Activated CD4-positive, alpha-beta T cell treated with anti-CD3 and anti-CD28 coated beads for 24 hours (primary cell): ENCODE measurements at places on chromosomes 7 and 10.

DNA sequence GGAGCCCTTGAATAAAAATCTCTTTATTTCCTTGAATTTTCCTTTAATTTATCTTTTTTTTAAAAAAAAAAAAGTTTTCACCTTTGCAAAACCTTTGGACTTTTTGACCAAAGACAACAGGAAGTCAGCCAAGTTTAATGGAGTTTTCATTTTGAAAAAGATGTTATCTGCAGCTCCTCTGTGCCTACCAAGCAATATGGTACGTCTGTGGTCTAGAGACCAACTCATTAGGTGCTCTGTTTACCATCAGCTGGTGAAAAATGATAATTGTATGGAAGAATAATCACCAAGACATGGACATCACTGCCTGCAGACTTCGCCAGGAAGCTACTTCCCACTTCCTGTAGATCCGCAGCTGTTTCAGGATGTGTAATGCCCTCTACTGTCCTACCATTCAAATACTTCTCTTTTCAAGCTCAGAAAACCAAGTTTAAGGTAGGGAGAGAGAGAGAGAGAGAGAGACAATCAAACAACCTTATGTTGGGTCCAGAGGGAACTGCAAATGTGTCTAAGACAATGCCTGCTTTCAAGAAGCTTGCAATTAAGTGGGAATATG, 18.7 kb downstream of the PLXNA4 start:
- DNase-seq = no peak

DNA sequence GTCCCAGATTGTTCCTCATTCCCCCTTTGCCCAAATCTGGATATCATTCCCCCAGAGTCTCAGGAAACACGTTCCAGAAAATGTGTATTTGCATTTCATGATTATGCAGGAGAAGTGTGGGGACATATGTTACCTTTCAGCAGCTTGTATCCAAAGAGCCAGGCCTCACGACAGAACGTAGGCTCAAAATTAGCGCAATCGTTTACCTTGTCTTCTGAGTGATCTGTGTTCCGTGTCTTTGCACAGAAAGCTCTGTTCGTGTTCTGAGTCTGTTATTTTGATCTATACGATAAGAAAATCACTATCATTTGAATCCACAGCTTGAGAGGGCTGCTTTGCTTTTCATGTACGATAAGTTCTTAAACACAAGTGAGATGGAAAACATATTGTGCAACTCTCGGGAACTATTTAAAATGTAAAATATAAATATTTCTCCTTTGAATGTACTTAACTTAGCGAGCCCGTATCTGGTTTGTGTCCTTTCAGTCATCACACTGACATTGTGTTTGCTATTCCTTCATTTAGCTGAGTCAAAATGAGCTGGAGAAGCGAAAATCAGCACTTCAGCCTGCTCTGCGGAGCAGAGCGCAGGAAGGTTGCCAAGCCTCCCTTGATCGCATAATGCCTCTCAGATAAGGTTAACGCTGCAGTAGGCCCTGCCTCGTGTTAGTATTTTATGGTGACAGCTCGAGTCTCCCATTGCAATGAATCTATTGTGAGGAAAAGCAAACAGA, 80.2 kb upstream of the CACNB2 start:
- no peak for DNase-seq

GRCh38 chr7:14828053-14828452, 74.5 kb downstream of the DGKB start:
- no peak for DNase-seq

GRCh38 chr7:137977173-137977572, 24.7 kb downstream of the CREB3L2 start:
- DNase-seq = no peak

DNA sequence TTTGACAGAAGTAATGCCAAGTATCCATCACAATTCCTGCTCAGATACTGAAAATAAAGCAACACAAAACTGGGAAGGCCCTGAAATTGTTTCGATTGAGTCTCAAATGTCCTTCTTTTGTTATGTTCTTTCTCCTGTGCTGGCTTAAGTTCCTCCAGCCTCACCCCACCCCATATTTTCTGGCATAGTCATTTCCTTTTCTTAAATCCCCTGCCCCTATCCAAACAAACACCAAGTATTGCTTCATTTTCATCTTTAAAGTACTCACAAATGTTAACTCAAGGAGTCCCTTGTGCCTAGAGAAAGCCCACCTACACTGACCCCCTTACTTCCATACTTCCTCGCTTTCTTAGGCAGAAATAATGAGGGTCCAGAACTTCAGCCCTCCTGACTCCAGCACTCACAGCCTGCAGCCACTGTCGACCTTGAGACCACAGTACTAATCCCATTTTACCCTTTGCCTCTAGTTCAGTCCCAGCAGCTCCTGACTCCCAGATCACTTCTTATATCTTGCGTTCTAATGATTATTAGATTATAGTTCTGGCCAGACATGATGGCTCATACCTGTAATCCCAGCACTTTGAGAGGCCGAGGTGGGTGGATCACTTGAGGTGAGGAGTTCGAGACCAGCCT, 73.2 kb upstream of the ST8SIA6 start:
- DNase-seq = no peak

DNA sequence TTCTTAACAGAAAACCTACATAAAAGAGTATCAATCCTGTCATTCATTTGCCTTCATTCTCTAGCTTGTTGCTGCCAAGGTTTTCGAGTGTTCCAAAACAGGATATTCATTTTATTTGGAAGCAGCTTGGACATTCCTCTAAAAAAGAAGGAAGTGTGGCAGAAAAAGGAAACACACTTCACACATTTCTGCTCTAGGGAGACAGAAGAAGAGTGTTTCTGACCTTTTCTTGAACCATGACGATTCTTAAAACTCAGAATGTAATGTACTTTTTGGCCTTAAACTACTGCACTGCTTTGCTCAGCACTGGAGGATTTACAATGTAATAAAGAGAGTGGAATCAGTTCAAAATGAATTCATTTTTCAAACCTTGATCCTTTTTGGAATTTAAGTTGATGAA, 81.3 kb downstream of the SEMA3A start:
- no peak for DNase-seq

- no peak for DNase-seq
These were observed 35.5 kb downstream of the OGDHL start for GRCh38 chr10:49726593-49726992.

DNA sequence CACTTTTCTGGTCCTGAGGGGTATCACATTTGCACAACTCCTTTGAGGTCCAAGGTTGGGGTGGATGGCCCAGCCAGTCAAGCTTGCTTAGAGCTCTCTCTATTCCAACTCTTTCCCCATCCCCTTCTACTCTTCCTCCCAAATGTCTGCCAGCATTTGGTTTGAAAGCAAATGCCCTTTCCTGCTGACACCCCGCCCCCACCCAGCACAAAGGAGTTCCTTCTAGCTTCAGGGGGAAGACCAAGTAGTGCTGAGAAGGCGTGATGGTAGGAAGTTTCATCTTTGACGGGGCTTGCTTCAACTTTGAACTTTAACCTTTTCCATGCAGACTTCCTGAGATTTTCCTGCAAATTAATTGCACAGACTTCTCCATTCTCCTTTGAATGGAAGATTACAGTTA, 137.5 kb upstream of the TCF7L2 start:
- no peak for DNase-seq

DNA sequence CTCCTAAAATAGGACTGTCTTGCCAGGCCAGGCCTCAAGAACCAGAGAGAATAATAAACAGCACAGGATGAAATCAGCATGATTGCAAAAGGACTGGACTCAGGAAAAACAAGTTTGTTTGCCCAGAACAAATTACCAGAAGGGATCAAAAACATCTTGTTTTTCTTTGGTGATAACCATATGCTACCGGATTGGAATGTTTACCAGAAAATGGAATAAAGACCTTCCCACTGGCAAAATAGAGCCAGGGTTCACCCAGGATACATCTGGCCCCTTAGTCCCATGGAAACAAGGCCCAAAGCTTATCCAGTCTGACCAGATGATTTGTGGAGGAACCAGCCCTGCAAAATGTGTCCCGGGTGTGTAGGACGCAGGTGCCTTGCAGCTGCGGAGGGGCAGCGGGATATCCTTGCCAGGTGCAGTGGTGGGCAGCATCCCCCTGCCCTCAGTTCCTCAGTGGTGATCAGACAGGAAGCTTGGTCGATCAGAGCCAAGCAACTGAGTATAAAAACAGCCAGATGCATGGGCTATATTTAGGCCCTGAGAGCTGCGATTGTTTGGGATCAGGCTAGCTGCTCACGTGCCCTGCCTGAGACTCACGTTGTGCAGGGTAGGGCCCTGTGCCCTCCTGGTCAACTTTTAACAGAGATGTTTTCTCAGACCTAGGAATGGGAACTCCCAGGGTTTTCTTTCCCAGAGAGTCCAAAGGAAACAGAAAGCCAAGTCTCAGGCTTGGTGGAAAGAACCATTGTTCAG, 4.6 kb upstream of the ZNF22 start:
- no peak for DNase-seq

- DNase-seq = no peak
These were observed 108.3 kb upstream of the FAM20C start for GRCh38 chr7:83861-84632.

DNA sequence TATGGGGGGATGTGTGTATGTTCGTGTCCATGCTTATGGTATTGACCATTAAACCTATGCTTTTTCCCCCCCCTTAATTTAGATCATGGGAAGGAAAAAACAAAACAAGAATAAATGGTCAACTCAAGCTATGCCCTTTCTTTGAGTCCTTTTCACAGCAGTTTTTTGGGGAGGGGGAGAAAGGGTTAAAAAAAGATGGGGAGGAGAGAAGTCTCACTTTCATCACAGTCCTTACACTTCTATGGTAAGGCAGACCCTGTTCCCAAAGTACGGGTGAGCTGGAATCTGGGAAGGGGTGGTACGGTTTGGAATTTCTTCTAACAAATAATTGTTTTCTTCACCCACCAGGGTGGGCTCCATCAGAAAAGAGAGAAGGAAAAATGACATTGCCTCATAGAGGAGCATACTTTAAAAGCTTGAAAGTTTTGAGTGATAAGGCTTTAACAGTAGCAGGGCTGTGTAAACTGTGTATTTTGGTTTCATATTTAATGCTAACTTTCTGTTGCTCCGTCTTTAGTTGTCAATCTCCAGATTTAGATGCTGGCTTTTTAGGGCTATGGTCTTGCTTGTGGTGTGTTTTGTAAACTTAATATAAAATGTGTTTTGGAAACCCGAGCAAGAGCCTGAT, 180.1 kb downstream of the TCF7L2 start:
- no peak for DNase-seq

- no peak for DNase-seq
These were observed 5.6 kb downstream of the MDH2 start for GRCh38 chr7:76053461-76053860.

GRCh38 chr10:105149371-105149891, 508.3 kb downstream of the SORCS3 start:
- no peak for DNase-seq
